NCI-H1092 treated with DMSO at 0.1 percent for 48 hours (cell line): ENCODE measurements at places on chromosomes 1 and 21.

- no peak for DNase-seq
These were observed 125.4 kb upstream of the DAB1 start for GRCh38 chr1:57549300-57549699.

- no peak for DNase-seq
These were observed at the start of gene KCNJ15 for GRCh38 chr21:38256599-38257302. KCNJ15 (plus strand) TSS chr21:38256991; CDS start chr21:38299262, 42,271 bp downstream.

- no peak for DNase-seq
These were observed 535 bp downstream of the SETD4 start for GRCh38 chr21:36059823-36060158.

GRCh38 chr1:198486903-198487302 is 53.6 kb downstream of the ATP6V1G3 start:
- DNase-seq: no peak

GRCh38 chr1:244412176-244412575 is 39.5 kb downstream of the ADSS2 start:
- DNase-seq: no peak
